NCI-H187 treated with DMSO at 0.1 percent for 48 hours (cell line): ENCODE measurements at places on chromosomes 1 and 21.

DNA sequence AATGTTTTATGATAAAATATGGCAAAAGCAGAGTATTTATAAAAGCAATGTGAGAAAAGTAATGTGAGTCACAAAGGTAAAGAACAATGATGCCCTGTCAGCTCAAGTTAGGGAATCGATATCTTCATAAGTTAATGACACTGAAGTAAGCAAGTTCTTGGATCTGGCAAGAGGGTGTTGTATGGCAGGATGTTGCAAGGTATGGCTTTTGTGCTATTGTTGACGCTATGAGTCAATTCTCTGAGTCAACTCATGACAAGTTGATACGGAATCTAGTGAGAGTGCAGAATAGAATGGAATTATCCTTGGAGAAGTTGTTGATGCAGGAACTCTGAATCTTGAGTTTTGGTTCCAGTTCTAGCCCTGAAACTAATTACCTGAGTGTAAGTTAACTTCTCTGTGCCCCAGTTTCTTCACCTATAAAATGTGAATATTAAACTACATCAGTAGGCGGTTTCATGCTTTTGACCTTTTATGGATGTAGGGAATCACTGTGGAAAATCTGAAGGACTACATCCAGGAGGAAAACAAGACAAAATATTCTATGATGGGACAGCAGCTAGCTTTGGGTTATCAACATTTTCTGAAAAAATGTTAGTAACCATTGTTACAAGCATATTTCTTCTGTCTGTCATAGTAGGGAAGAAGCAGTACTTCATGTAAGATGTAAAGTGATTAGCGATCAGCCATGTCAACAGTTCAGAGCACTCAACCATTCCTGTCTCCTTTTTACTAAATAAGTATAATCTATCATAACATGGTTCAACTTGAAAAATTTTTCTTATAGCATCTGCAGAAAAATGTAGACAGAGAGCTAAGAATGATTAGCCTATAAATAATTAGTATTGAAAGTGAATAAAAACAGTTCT lies 96.9 kb downstream of the ATP6V1G3 start:
- DNase-seq = no peak

- no peak for DNase-seq
These were observed 23.7 kb downstream of the RGS2 start for GRCh38 chr1:192832492-192832891.

DNA sequence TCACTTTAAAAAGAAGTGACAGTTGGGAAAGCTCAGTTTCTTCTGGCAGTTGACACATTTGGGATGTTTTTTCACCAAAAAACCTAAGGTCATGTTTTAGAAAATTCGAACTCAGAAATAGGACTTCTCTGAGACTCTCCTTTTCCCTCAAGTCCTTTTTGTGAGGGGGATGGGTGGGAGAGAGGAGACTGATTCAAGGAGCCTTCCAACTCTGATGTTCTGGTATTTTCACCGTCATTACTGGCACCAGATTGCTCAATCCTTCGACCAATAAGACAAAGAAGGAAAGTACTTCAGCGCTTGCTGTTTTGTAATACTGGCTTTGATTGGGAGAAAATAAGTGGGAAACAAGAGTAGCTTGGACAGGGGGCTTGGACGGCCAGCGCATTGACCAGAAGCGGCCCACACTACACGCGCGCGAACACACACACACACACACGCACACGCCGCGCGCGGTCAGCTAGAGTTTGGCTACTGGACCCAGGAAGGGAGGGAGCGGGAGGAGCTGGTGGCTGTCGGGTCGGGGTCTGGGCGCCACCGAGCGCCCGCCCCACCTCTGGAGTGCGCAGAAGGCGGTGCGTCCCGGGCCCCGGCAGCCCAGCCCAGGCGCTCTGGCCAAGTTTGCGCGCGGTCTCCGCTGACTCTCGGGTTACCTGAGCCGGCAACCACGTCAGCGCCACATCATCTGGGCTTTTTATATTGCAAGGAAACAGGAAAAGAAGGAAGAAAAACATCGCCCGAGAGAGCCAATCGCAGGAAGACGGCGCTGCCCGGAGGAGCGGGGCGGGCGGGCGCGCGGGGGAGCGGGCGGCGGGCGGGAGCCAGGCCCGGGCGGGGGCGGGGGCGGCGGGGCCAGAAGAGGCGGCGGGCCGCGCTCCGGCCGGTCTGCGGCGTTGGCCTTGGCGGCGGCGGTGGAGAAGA lies at the start of gene KCNK1:
KCNK1 (plus strand) TSS at position 855 of the 921 bp plus-strand sequence; CDS start at position 921, 66 bp downstream.
- no peak for DNase-seq

DNA sequence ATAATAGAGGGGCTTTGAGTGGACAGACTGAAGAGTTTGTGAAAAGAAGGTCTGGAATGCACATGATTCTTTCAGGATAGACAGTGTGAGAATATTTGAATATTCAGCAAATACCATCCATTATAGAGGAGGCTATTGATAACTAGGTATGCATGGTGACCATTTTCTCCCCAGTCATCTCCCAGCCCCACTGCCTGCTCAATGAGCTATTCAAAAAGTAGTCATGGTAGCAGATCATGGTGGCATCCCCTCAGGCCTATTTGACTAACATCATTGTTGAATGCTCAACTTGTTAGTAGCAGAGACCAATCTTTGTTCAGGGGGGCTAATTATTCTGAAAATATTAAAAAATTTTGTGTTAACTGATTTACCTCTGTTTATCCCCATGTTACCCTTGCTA lies 311.6 kb downstream of the S1PR1 start:
- no peak for DNase-seq

GRCh38 chr21:44434568-44434925 lies 20.8 kb upstream of the LRRC3 start:
- no peak for DNase-seq

GRCh38 chr1:156217871-156218270 lies 5.1 kb downstream of the PMF1 start:
- no peak for DNase-seq

DNA sequence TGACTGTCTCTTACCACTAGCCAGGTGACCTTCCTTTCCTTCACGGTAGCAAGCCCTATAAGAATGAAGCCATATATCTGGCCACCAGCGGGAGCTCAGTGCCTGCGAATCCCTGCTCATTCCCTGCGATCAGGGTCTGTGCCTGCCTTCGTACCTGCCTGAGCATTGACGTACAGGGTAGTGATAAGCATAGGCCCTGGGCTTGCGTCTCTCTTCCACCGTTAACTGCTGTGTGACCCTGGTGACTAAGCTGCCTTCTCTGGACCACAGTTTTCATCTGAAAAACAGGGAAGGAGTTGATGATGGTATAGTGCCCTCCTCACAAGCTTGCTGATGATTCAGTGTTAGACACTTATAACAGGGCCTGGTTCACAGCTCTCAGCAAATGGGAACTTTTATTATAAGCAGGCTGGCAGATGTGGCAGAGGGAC lies 4.1 kb downstream of the ZC3H12A start:
- no peak for DNase-seq

GRCh38 chr1:156165083-156165482 lies 11.7 kb downstream of the SEMA4A start:
- DNase-seq = no peak

DNA sequence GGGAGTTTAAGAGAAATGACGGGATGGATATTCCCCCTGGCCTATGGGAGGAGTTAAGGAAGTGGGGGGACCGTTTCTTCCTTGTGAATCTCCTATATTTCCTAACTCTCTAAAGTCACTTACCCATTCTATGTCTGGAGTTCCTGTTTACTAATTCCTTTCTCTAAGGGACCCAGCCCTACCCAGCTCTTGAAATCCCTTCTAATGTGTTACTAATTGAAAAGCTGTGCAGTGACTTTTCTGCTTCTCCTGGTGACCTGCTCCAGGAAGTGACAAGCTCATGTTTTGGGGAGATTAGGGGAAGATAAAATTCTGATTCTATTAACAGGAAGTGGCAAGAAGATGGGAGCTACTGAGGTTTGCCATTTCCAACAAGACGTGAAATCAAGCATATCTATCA lies 4.0 kb upstream of the SAMSN1 start:
- DNase-seq = no peak

DNA sequence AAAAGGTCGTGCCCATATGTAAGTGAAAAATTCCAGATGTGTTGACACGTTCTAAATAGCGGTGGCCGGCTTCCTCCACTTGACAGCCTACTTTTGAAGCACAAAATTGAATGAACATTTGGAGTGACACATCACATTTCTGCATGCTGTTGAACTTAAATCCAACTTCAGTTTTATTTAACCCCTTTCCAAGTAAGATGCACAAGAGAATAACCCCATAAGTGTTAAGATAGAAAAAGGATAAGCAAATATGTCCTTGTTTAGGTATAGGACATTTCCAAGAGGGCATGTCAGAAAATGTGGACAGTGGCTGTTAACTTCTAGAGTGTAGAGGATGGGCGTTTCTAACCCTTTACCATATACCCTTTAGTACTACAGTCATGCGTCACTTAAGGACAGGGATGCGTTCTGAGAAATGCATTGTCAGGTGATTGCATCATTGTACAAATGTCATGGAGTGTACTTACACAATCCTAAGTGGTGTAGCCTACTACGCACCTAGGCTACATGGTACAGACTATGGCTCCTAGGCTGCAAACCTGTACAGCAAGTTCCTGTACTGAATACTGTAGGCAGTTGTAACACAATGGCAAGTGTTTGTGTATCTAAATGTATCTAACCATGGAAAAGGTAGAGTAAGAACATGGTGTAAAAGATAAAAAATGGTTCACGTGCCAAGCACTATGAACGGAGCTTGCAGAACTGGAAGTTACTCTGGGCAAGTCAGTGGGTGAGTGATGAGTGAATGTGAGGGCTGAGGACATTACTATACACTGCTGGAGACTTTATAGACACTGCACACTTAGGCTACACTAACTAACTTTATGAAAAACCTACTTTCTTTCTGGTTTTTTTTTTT lies 9.3 kb upstream of the FAM89A start:
- no peak for DNase-seq

DNA sequence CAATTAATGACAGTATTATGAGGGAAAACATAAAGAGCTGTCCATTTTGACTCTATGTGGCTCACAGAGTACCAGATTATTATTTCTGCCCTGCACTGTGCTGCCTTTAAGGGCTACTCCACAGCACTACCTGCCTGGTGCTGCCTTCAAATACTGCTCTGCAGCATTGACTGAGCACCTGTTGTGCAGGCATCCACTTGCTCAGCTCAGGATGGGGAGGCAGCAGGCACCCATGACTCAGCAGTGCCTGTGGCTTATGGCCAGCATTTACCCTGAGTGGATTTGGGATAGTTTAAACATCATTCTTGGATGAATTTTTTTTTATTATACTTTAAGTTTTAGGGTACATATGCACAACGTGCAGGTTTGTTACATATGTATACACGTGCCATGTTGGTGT lies 953 bp upstream of the KPRP start:
- DNase-seq = no peak

GRCh38 chr1:77759071-77760028 lies at the start of gene USP33:
USP33 (minus strand) TSS chr1:77759852; CDS start chr1:77741697, 18,155 bp downstream.
- no peak for DNase-seq

DNA sequence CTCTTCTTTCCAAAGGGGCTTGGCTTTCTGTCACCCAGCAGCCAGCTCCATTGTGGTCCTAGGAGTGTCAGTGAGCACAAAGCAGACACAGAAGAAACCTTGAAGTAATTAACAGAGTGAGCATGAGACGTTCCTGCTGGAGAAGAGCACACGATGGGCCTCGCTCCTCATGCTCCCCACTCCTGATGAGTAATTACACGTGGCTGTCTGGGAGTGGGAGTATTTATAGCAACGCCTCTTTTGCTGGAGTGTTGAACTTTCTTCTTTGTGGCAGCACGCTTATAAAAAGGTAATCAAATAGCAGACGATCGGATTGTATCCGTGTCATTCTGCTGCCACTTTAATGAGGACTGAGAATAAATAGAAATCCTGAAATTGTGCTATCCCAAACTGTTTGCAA lies 185.8 kb downstream of the CAMTA1 start:
- DNase-seq = no peak

DNA sequence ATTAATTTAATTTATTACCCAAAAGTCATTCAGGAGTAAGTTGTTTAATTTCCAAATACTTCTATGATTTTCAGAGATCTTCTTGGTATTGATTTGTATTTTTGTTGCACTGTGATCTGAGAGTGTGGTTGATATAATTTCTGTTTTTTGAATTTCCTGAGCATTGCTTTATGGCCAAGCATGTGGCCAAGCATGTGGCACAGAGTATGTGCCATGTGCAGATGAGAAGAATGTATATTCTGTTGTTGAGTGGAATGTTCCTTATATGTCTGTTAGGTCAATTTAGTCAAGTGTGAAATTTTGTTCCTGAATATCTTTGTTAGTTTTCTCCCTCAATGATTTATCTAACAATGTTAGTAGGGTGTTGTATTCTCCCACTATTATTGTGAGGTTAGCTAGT lies 25.3 kb upstream of the IFI16 start:
- no peak for DNase-seq

- DNase-seq = no peak
These were observed 5.0 kb upstream of the HHIPL2 start for GRCh38 chr1:222552882-222553281.

GRCh38 chr21:46559291-46559983 lies 45.4 kb downstream of the S100B start:
- DNase-seq = no peak

GRCh38 chr1:198015309-198015708 lies 98.1 kb downstream of the LHX9 start:
- no peak for DNase-seq

- DNase-seq = no peak
These were observed 23.8 kb upstream of the PAXBP1 start for GRCh38 chr21:32795376-32795775.

DNA sequence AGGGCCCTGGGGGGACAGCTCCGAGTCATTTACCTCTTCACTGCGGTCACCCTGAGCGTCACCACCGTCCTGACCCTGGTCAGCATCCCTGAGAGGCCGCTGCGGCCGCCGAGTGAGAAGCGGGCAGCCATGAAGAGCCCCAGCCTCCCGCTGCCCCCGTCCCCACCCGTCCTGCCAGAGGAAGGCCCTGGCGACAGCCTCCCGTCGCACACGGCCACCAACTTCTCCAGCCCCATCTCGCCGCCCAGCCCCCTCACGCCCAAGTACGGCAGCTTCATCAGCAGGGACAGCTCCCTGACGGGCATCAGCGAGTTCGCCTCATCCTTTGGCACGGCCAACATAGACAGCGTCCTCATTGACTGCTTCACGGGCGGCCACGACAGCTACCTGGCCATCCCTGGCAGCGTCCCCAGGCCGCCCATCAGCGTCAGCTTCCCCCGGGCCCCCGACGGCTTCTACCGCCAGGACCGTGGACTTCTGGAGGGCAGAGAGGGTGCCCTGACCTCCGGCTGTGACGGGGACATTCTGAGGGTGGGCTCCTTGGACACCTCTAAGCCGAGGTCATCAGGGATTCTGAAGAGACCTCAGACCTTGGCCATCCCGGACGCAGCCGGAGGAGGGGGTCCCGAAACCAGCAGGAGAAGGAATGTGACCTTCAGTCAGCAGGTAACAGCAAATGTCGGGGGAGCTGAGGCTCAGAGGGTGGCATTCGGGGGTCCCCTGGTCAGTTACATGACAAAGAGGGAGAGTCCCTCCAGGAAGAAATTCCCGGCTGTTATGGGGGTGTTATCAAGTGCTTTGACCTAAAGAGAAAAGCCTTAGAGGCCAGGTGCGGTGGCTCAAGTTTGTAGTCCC lies 12.6 kb downstream of the SLC45A1 start:
- DNase-seq = no peak
